ENCODE measurements at places on chromosomes 5 and 9.

GRCh38 chr5:119537704-119538103, 85.4 kb downstream of the HSD17B4 start:
- no peak for DNase-seq

DNA sequence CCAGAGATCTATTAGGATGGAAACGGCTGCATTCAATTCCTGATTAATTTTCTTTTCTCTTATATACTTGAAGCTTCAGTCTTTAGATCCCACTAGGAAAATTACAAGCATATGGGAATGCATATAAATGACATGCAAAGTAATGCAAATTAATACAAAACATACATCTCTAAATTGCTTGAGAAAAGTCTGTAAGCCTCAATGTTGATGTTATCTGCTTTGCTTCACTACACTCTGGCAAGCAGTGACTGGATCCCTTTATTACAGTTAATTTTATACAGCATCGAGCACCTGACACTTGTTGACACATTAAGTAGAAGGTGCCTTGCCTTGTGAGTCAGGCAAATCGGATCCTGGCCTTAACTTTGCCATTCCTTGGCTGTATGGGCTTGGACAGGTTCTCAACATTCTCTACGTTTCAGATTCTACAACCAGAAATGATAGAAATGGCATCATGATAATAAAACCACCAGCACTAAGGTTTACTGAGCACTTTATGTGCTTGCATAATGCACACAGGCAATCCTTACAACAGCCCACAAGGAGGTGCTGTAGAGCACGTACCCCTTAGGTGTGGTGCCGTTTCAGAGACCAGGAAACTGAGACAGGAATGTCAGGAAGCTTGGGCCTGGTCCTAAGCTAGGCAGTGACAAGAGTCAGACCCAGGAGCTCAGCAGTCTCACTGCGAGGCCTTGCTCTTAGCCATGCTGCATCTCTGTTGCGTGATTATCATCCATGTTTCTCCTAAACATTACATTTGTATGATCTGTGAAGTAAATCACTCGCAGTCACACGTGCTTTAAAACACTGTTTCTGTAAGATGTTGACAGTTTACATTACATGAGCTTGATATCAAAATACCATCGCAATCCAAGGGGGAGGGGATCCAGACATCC, 2.7 kb downstream of the GCNT4 start:
- no peak for DNase-seq

GRCh38 chr9:24614070-24614469, 68.4 kb upstream of the IZUMO3 start:
- DNase-seq: no peak

DNA sequence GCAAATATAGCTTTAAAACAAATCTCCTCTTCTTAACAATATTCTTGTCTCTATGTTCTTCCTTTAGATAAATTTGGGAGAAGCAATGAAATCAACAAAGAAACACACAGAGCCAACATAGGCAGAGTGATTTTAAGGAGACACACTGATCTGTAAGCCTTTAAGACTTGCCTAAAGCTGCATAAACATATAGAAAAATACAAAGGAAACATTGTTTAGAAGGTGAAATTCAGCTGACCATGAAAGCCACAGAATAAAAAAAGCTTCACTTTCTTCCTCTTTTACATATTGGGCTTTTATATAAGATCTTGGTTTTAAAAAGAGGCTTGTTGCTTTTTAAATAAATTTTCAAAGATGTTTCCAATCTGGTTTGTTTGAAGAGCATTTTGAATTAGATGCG, 1277.5 kb downstream of the EFNA5 start:
- DNase-seq: no peak

- DNase-seq: no peak
Measured at GRCh38 chr5:55636177-55636576, 75.9 kb downstream of the SLC38A9 start.

DNA sequence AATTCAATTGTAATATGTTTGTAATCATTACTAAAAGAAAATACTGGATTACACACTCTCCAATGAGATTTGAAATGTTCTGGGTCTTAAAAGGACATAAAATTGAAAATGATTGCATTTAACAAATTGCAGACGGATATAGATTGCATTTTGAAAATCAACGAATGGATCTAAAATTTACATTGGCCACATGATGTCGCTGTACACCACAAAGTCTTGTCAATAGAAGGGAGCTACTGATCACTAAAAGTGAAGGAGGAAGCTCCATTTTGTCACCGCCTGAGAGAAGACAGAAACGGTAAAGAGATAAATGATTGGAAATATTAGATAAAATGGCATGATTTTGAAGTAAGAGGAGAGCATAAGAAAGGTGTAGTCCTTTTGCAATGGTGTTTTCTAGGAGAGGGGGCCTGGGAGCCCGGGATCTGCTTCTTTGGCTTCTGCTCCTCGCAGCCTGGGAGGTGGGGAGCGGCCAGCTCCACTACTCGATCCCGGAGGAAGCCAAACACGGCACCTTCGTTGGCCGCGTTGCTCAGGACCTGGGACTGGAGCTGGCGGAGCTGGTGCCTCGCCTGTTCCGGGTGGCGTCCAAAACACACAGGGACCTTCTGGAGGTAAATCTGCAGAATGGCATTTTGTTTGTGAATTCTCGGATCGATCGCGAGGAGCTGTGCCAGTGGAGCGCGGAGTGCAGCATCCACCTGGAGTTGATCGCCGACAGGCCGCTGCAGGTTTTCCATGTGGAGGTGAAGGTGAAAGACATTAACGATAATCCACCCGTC, at the start of gene PCDHA1:
Gene PCDHA1, plus strand, starts transcription at position 236 of the 782 bp plus-strand sequence.
- DNase-seq: no peak

DNA sequence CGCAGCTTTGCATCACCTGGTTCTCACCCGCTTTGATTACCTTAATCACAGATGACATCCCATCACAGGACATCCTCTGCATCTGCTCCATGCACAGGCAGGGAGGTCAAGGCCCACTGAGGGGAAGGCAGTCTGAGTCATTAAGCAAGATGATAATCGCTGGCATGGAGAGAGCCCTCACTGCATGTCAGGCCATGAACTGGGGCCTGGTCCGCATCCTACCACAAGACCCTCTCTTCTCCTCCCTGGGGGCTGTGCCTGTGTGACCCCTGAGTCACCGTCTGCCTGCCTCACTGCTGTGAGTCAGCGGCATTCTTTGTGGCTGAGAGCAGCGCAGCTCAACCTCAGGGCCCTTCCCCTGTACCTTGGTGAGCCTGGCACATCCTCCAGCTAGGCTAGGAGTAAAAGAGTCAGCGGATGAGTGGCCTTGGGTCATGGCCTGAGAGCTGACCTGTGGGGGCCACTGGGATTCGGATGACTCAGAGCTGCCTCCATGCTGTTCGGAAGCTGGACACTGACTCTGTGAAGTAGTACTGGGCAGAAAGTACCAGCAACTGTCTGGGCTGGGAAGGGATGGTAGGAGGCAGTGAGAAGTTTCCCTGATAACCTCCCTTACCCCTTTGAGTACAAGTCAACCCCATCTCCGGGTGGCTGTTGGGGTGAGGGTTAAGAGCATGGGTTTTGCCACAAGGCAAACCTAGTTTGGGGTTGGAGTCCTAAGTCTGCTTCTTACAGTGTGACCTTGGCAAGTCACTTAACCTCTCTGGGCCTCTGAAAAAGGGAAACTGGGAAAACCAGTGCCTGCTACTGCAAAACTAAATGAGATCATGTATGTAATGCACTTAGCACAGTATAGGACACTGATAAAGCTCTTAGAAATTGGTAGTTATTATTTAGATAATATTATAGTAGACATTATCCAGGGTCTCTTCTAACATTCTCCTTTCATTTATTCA, 14.6 kb upstream of the ARSI start:
- DNase-seq: no peak

DNA sequence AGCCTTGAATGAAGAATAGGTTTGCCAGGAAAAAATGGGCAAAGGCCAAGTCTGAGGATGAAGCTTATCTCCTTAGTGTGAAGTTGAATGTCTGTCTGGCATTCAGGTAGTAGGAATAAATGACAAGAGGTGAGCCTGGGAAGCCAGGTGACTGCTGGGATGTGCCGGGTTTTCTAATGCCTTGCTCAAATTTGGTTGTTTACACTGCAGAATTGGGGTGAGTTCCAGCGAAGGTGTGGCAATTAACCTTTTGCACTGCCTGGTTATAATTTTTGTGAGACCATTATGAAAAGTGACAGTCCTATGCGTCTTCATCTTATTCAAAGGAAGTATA, 73.6 kb downstream of the MAST4 start:
- no peak for DNase-seq

- DNase-seq: no peak
Measured at GRCh38 chr9:2771087-2771486, 53.8 kb downstream of the KCNV2 start.

DNA sequence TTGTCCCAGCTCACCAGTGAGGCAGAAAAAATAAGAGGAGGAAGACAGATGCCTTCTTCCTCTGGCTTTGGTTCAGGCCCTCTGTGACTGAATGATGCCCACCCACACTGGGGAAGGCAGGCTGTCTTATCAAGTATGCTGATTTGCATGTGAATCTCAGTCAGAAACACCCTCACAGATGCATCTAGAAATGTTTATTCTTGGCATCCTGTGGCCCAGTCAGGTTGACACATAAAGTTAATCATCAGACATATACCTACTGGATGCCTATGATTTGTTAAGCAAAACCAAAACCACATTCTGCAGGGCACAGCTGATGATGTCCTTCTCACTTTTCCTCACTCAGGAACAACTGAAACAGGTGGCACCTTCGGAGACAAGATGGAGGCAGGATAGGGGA, 243.4 kb upstream of the KCNN2 start:
- no peak for DNase-seq

GRCh38 chr5:77306531-77306930, 96.1 kb downstream of the PDE8B start:
- no peak for DNase-seq

DNA sequence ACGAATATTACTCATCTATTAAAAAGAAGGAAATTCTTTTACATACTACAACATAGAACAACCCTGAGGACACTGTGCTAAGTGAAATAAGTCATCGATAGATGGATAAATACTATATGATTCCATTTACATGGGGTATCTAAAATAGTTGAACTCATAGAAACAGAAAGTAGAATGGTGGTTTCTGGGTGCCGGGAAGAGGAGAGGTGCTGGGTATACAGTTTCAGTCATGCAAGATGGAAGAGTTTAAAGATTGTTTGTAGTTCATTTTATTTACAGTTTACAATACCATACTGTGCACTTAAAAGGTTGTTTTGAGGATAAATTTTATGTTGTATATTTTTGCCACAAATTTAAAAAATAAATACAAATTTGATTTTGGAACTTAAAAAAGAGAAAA, 267.5 kb upstream of the ITGA1 start:
- DNase-seq: no peak

DNA sequence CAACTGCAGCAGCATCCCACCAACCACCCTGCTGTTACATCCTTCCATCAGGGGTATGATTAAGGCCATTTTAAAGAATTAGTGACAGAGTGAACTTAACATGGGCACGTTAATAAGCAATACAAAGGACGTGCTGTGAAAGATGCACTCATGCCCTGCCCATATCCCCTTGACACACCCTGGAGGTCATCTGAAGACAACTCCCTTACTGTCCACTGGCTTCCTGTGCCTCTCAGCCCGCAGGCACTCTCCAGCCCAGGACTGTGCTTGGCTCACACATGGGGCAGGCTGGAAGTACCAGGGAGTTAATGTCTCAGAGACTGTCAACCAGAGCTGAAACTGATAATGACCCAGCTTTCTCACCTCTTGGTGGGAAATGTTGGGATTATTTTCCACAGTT, 81.8 kb downstream of the TRIM36 start:
- DNase-seq: no peak

DNA sequence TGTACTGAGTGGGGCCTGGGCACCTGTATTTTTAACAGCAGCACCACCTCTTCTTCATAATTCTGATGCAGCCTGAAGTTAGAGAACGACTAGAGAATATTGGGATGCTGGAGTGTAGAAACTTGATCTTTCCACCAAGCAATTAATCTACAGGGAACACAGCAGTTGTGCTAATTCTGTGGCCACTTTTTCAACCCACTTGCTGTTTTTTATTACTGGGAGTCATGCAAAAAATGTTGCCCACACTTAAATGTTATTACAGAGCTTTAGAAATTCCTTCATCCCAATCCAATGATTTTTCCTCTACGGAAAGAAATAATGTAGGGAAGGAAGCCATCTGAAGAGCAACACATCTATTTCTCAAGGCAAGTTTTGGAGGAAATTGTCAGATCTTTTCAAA, 190.9 kb upstream of the TUT7 start:
- no peak for DNase-seq

- DNase-seq: no peak
Measured at GRCh38 chr9:2970864-2971263, 127.0 kb upstream of the PUM3 start.

DNA sequence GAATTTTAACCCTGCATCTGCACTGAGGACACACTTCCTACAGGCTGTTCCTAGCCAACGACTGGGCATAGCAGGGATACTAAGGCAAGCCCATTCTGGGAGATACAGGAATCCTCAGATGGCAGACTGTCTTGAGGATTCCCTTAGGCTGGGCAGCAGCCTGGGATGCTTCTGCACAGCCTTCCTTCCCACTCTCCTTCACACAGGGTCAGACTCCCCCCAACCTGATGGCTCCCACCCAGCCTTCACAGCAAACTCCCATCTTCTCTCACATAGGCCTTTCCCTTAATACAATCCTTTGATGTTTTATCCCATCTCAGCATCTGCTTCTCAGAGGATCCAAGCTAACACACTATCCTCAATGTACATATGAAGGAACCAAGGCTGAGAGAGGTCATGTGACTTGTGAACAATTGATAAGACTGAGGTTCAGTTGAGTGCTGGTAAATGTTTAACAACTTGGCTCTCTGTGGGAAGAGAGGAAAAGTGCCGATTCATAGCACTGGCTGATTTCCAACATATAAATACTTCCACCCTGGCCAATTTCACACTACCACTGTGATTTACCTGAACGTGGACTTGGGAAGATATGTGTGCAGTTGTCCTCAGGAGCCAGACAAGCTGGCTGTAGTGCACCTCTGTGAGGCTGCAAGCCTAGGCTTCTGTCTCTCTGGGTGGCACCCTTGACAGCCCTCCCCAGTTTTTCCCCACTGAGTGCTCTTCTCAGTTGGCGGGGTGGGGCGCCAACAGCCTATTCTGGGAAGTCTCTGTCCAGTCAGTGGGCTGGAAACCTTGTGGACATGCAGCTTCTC, 120.2 kb upstream of the TRIM32 start:
- no peak for DNase-seq

DNA sequence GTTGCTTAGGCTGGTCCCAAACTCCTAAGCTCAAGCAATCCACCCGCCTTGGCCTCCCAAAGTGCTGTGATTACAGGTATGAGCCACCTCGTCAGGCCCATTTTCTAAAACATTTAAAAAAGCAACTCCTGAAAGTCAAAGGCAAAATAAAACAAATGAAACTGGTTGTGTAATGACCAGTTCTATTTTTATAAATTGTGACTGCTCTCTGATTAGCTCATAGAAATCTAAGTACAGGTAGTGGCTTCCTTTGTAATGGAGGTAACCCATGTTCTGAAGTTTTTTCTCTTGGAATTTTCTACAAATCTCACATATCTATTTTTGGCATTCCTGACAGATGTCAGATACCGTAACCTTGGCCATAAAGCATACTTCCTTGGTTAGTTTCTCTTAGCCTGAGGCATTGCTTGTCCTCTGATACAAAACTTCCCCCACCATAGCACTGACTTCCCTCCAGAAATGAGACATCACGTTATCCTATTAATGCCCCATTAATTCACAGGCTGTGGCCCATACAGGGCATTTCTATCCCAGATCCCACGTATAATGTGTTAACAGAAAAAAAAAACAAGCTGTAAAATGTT, 14.1 kb upstream of the AK3 start:
- no peak for DNase-seq
